ENCODE measurements at places on chromosomes 3 and 15.

GRCh38 chr15:25990220-25990619 is 127.1 kb upstream of the ATP10A start:
- no peak for DNase-seq

- peak; percentile 69 for DNase-seq
Measured at GRCh38 chr3:47542471-47543173, 29.1 kb upstream of the ELP6 start.

DNA sequence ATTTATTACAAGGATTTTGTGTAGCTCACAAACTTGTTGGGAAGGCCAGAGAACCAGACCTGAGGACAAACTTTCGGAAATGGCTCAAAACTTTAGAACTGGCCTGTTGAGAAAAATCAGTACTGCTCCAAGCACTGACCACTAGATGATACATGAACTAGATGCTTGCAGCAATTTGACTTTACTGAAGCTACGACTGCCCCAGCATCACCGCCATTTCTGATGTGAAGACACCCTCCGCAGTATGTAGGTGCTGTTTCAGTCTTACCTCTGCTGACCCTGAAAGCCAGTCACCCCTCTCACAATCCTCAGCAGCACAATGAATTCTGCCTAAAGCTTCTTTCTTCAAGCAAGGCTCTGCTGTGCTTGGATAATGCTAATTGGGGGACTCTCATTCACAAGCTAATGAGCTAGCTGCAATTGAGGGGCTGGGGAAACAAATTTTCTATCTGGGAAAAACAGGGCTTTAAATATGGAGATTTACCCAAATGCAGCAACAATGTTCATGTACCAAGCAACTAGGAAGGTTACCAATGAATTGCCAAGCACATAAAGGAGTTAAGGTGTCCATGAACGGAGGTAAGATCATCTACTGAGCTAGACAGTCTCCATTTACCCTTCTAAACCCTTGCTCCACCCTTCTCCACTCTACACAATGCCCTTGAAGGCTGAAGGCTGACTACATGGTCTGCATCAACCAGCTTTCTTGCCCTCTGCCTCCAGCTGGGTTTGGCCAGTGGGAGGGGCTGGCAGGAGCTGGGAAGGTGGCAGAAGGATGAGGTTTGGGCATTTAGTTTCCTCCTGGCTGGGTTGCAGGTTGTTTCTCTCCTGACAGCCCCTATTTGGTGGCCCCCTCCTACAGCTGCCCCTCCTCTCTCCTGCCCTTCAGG is 53.2 kb upstream of the FSTL1 start:
- no peak for DNase-seq

GRCh38 chr3:57160076-57160764 is 4.9 kb downstream of the IL17RD start:
- DNase-seq = no peak

DNA sequence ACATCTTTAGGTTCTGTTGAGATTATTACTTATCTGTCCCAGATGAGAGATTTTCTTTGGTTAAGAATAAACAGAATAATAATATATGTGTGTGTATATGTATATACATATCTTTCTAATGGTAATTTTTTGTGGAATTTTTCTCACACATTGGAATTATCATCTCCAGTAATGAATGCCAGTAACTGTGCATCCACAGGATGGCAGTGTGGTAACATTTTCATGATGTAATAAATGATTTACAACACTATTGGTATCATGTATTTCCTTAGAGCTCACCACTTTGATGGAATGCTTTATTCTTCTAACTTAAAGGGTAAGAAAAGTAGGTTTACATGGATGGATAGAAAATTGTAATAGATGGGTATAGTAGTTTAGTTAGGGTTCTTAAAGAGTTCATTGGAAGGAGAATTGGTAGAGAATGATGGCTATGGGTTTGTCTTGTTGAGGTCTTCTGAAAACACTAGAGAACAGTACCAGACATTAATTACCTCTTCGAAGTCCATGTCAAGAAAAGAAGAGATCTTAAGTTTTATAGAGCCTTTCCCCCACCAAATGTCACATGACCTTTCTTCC is 78.1 kb downstream of the STT3B start:
- peak; percentile 28 for DNase-seq

- DNase-seq = peak; percentile 19
Measured at GRCh38 chr3:126522363-126522788, 1.6 kb upstream of the CHST13 start.

DNA sequence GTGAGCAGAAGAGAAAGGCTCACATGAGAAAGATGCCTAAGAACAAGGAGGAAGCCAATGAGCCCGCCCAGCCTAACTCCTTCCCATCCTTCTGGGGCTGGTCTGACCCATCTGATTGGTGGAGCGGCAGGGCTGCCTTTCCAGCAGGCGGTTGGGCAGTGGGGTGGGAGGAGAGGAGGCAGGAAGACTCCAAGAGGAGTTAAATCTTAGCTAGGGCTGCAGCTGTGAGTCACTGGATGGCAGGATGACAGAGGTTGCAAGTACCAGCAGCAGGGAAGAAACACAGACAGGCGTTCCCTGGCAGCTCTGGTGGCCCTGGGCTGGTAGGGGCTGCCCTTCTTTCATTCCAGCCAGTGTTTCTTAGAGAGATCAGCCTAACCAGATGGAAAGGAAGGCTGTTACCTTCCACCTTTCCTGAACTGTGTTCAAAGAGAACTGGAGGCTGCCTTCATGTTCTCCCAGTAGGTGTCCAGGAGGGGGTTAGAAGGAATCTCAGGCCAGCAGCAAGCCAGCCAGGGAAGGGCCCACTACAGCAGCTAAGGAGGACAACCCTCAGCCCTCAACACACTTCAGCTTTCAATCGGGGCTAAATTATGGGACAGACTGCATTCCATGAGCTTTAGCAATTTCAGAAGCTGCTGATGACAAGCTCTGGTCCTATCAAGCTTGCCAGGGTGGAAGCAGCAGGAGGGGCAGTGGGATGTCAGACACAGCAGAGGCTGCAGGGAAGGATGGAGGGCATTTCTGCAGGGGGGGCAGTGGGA is 50.3 kb downstream of the CHSY1 start:
- peak; percentile 98 for DNase-seq

GRCh38 chr3:42705058-42705767 is 2.6 kb upstream of the HHATL start:
- DNase-seq = no peak

DNA sequence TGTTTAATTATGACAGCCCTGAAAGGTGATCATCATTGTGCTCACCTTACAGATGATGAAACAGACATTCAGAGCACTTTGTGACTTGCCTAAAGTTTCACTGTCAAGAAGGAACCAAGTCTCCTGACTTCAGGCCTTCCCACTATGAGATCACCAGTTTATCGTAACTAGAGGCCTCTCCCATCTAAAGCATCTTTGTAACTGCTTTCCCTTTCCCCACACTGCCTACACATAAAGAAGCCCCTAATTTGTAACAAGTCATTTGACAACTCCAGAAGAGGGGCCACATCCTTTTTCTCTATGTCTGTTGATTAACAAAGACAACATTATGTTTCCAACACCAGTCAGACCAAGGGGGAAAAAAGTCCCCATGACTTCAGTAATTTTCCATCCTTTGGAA is 1.1 kb downstream of the KLHL6 start:
- no peak for DNase-seq

- no peak for DNase-seq
Measured at GRCh38 chr15:33699691-33700447, 268.4 kb upstream of the CHRM5 start.

GRCh38 chr3:54827776-54828175 is 100.1 kb downstream of the LRTM1 start:
- DNase-seq = no peak

GRCh38 chr3:143783851-143784370 is 64.4 kb downstream of the SLC9A9 start:
- DNase-seq = no peak

DNA sequence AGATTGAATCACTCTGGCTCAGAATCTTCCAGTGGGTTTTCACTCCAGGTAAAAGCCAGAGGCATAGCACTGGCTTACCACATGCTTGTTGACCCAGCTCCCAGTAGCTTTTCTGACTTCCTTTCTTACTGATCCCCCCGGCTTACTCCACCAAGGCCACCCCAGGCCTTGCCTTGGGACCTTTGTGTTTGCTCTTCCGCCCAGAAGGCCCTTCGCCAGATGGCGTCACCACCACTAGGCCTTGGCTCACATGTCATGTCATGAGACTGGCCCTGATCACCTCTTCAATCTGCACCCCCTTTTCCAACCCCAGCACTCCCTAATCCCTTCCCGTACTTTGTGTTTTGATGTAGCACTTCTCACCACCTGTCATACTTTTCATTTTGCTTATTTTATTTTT is 98.5 kb upstream of the UMPS start:
- no peak for DNase-seq

DNA sequence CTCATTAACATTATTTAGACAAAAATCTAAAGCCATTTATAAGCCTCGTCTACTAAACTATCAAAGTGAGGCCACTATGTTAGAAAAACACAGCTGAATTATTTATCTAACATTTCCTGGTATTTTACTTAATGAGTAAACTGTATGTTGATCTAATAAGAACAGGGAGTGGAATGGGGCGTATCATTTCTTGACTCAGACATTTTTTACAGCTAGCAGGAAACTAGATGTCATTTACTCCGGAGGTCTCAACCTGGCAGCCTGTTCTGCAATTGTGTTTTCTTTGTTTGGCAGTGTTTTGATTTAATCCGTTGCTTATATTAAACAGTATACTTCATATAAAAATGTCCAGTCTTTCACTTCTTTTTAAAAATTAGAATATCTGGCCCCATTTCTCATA is 79.1 kb upstream of the ABI3BP start:
- DNase-seq = peak; percentile 28

DNA sequence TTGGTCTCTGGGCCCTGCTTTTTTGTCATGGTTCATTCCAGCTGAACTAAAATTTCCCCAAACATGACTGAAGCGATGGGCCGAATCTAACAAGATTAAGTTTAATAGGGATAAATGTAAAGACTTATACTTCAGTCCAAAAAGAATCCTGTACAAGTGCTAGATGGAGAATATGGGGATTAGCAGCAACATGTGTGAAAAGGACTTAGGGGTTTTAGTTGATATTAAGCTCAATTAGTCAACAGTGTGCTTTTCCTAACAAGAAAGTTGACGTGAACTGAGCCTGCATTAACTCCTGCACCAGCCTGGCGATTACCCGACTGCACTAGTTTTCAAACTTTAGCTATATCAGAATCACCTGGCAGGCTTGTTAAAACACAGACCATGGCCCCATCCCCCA is 61.0 kb upstream of the BBX start:
- no peak for DNase-seq

- peak; percentile 68 for DNase-seq
Measured at GRCh38 chr15:68991723-68992122, 22.8 kb upstream of the NOX5 start.
